ENCODE measurements at places on chromosomes 2 and 18.

GRCh38 chr2:186687807-186688211 is 6.1 kb upstream of the FAM171B start:
- no peak for DNase-seq

DNA sequence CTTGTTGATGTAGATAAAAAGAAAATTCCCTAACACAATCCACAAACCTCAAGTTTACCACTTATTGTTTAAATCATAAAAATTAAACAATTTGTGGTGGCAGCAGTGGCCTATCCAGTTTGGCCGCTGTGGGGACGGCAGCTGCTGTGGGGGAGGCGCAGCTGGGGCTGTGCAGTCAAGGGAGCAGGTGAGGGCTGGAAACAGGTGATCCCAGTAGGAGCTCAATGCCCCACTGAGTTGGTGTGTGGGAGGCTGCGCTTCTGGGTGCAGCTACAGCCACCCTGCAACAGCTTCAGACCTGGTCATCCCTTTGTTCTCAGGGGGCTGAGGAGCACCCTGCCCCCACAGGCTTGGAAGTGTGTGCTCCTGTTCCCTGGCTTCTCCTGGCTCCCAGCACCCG is 266.0 kb upstream of the FSIP2 start:
- no peak for DNase-seq

DNA sequence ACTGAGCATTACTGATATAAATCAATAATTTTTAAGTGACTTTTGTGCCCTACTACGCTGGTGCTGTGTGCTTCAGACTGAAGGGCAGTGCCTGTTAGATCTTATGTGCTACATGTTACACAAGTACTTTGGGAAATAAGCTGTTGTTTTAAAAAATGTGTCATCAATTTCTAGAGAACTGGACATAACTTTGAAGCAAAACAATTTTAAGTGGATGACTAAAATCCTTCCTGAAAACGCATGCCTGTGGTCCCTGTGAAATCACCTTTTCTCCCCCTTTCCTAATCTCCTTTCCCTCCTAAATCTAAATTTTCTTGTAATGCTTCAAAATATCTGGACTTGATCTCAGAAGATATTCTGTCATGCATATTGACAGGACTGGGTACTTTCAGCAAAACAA is 7.1 kb upstream of the IL1RL1 start:
- DNase-seq = no peak

DNA sequence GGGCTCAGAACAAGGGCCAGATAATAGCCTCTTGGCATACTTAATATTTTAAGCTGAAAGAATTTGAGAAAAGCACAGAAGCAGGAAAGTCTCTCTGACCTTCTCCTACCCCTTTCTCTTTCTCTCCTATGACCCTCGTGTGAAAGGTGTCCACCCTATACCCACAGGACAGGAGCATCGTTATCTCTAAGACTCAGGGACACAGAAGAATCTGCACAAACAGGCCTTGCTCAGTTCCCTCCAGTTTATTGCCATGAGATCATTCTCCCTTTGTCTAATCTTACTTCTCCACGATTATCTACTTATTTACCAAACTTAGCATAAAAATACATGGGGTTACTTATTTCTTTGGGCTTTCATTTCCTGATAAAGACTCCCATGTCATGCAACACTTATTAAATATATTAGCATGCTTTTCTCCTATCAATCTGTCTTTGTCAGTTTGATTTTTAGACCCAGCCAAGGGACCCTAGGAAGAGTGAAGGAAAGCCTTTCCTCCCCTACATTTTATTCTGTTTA is 370.7 kb downstream of the DLGAP1 start:
- DNase-seq = no peak

- DNase-seq = no peak
These were observed 477.8 kb upstream of the GCFC2 start for GRCh38 chr2:76188334-76189008.

GRCh38 chr2:150280231-150280630 is 207.2 kb downstream of the RND3 start:
- no peak for DNase-seq

GRCh38 chr2:190846746-190847145 is 33.9 kb upstream of the GLS start:
- no peak for DNase-seq

- no peak for DNase-seq
These were observed 241.3 kb downstream of the PAX3 start for GRCh38 chr2:222057347-222058073.

GRCh38 chr2:229665158-229665557 is 49.2 kb downstream of the DNER start:
- DNase-seq = no peak

- no peak for DNase-seq
These were observed 290.2 kb downstream of the PRKCE start for GRCh38 chr2:45941531-45942236.

DNA sequence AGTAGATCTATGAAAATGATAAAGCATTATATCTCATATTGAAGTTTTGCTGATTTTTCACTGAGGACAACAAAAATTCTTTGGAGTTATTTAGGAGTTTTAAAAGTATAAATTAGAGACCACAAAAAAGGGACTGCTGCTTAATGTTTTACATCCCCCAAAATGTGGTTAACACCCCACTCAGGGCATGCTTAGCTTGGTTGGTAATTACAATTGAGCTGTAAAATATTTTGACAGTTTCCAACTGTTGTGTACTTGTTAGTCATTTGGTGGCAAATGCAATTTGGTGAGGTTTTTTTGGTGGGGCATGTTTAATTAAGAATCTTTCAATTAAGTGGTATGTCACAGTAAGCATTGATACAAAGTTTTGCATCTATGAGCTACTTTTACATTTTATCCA is 137.3 kb upstream of the OTX1 start:
- DNase-seq = no peak

GRCh38 chr2:95361216-95361980 is 41.1 kb upstream of the FAHD2A start:
- DNase-seq = no peak

Data from stimulated activated CD8-positive, alpha-beta memory T cell treated with anti-CD3 and anti-CD28 coated beads, Interleukin-4, amount 100 ng/mL, for 1 hour (primary cell).